ENCODE measurements at places on chromosomes 4 and X.
A peak's percentile ranks its signal among the peaks of the same experiment; 100 is the strongest.

- no peak for DNase-seq
Measured at GRCh38 chr4:26594371-26594770, 10.5 kb downstream of the TBC1D19 start.

GRCh38 chr4:116598980-116599789, 486.2 kb downstream of the TRAM1L1 start:
- DNase-seq, result no peak

DNA sequence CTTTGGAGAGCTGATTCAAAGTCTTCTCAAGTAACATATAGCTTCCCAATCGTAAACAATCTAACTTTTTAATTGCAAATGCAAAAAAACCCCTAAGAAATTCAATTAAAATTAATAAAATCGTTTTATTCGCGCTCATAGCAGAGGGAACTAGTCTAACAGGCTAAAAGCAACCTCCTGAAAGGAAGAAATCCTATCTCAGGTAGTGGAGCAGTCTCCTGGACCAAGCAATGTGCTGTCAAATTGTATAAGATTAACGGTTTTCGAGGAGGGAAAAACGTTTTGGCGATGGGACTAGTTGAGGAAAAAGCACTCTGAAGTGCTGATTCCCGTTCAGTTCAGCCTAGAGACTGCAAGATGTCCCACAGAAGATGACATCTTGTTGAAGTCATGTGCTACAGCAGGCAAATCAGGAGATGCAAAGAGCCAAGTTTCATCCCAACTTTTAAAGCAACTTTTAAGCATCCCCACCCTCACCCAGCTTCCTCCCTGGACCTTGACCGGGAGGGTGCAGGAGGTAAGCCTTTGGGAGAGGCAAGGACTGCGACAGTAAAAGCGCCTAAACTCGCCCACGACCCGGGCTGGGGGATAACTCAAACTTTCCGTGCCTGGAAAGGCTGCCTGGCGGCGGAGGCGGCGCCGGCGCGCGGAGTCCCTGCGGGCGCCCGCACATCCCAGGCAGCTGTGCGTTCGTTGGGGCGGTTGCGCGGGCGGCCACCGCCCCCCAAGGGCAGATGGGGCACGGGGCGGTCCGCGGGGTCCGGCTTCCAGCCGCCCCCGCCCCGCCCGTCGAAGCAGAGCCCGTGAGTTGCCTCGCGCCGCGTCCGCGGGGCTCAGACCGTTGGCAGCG, 784 bp downstream of the MAP7D3 start:
- DNase-seq, result peak; percentile 41

- DNase-seq, result peak; percentile 59
Measured at GRCh38 chr4:16626945-16627344, 271.5 kb downstream of the LDB2 start.

DNA sequence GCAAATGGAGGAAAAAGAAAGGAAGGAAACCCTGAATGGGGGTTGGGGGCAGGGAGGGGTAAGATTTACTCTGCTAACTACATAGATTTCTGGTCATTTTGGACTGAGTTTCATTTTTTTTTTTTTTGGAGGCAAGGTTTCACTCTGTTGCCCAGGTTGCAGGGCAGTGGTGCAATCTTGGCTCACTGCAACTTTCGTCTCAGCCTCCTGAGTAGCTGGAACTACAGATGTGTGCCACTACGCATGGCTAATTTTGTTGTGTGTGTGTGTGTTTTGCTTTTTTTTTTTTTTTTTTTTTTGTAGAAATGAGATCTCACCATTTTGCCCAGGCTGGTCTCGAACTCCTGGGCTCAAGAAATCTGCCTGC, 223.5 kb downstream of the APBB2 start:
- DNase-seq, result no peak

DNA sequence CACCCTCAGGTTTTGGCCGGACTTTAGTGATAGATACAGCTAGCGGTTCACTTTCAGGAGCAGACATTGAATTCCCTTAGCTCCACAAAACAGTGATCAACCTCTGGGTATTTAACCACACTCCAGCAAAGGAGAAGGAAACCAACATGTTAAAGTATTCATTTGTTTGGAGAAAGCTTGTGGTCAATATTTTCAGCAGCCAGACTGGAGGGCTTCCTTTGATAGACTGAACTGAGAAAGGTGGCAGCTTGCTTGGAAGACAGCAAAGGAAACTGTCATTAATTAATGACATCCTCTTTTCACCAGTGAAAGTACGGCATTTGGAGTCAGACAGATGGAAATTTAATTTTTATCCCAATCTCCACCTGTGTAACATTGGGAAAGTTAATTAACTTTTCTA, 289.1 kb upstream of the CLNK start:
- DNase-seq, result no peak
